M059J (cell line): ENCODE measurements at places on chromosomes 4 and X. TPM values are rescaled to one million over a fixed set of nuclear protein-coding genes. Genes with fewer than 3 reads are reported as not detected.

DNA sequence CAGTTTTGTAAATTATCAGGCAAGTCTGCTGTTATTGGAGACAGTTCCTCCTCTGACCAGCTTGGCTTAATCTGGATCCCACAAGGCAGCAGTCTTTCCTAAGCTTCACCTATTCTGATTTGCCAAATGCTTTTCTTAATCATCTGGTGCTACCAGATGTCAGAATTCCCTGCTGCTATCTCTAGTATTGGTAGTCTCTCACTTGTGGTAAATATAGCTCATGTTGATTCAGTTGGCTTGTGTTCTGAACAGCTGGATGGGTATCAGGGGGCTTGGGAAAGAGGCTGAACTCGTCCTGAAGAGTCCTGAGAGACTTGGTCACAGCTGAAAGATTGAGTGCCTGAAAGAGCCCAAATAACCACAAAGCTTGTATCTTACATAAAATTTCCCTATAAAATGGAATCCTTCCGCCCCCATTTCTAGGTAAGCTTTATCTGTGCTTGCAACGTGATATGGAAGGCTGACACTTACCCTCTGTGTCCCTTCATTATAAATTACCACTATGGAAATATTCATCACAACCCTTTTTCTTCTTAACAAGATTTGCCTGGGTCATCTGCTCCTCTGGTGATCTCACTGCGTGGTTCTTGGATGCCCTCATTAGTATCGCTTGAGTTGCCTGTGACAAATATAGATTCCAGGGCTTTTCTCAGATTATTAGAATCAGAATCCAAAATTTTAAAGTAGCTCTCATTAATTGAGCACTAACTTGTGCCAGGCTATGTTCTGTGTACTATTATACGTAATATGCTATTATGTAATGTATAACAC, 104.1 kb upstream of the GPRIN3 start:
- no peak for DNase-seq

- DNase-seq: peak; percentile 93
These were observed 23.2 kb downstream of the VEGFC start for GRCh38 chr4:176769514-176769913.

GRCh38 chr4:177699365-177700213, 257.4 kb upstream of the AGA start:
- DNase-seq: peak; percentile 20

GRCh38 chr4:124684301-124684700, 28.2 kb downstream of the ANKRD50 start:
- DNase-seq: no peak

DNA sequence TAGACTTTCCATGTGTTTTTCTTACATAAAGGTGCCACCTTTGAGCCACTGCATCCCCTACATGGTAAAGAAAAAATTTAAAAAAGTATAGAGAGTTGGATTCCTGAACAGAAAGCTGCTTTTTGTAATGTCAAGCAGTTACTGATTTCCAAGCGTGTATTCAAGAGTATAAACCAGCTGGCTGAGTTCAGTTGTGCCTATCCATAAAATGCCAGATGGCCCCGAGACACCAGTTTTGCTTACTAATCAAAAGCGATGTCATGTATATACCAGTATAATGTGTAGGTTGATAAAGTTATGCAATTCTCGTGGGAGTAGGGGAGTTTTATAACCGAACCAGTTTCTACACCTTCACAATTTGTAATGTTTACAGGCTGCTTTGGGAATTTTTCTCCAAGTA, 26.2 kb upstream of the PNPLA4 start:
- no peak for DNase-seq

DNA sequence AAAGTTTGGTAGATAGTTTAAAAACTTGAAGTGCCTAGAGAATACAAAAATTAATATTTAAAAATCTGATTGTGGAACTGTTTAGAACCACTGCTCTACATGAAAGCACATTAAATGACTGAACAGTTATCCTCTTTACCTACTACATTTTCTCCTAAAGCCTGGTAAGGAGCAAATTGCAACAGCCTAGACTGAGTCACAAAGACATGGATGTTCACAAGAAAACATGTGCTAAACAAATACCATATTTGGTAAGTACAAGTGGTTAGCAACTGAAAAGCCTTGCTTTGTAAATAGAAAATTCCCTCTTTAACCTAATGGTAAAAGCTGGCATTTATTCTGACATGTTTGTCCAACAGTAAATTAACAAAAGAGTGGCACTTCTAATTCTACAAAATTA, 203.1 kb downstream of the FBXO8 start:
- DNase-seq: peak; percentile 4

DNA sequence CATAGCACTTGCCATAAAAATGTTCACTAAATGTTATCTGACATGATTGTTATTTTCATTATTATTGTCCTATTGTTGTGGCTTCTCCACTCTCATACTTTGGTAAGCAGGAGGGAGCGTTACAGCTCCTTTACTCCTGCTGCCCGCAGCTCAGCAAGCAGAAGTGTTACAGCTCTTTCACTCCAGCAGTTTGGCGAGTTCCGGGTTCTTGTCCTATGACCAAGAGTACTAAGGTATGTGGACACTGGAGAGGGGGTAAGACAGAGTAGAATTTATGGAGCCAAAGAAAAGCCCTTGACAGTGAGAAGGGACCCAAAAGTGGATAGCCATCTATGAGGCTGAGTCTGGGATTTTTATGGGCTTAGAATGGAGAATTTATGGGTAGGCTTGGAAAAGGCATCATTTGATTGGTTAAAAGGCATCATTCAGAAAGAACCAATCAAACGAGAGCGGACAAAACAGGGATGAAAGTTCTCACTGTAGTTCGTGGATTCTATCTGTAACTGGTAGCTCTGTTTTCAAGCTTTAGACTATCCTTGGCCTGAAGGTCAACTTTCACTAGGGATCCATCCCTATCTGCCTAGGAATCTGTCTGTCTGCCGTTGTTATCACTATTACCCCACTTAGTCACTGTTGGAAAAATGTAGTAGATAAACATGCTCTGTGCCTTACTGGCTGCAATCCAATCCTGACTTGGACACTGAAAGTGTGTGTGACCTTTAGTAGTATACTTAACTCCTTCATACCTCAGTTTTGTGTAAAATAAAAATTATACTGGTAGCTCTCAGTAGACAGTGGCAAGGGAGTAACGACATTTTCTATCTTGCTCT, 545.6 kb upstream of the LCORL start:
- DNase-seq: peak; percentile 15

GRCh38 chr4:124121461-124121971, 591.0 kb downstream of the ANKRD50 start:
- peak; percentile 61 for DNase-seq

GRCh38 chr4:145681956-145682355, 2.0 kb downstream of the C4orf51 start:
- no peak for DNase-seq

- peak; percentile 77 for DNase-seq
These were observed 219.1 kb downstream of the ZNF674 start for GRCh38 chrX:46326161-46326560.

DNA sequence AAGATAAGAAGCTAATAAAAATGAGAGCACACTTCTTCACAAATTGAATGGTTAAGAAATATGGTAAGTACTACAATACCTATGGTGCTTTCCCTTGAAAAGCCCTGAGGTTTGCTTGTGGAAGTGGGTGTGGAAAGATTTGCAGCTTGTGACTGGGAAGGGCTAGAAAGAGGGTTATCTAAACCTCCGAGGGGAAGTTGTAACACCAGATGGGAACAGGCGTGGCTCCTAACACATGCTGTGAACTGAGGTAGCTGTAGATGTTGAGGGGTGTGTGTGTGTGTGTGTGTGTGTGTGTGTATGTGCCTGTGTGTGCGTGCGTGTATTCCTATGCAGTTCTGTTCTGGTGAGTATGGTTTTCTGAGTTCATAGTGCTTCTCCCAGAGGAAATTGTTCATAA, 21.5 kb downstream of the FRMPD4 start:
- DNase-seq: no peak

DNA sequence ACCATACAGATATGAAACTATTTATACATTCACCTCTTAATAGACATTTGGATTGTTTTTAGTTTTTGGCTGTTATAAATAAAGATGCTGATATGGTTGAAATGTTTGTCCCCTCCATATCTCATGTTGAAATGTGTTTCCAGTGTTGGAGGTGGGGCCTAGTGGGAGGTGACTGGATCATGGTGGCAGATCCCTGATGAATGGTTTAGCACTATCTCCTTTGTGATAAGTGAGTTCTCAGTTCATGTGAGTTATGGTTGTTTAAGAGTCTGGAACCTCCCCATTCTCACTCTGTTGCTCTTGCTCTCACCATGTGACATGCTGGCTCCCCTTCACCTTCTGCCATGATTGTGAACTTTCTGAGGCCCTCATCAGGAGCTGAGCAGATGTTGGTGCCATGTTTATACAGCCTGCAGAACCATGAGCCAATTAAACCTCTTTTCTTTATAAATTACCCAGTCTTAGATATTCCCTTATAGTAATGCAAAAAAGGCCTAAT, 12.2 kb upstream of the CLGN start:
- DNase-seq: no peak

DNA sequence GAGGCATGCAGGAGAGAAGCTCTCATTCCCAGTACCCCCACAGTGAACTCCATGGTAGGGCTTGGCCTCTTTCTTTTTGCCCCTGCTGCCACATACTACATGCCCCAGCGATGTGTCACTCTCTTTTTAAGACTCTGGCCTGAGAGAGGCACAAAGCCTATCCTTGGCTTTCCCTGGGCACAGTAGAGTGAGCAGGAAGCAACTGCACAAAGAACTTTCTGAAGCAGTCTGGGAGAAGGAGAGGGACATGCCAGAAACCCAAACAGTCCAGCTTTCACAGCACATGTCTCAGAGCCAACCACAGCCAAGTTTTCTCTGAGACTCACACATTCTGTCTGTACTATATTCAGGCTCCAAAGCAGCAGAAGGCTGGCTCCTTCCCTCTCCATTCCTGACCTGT, 7.9 kb upstream of the NALF2 start:
- no peak for DNase-seq

- peak; percentile 51 for DNase-seq
These were observed 37.4 kb downstream of the TENM3 start for GRCh38 chr4:182280436-182281111.

GRCh38 chr4:116469582-116469981, 615.8 kb downstream of the TRAM1L1 start:
- DNase-seq: no peak

- DNase-seq: peak; percentile 30
These were observed 7.6 kb downstream of the SLC2A9 start for GRCh38 chr4:10013722-10014121.

GRCh38 chrX:130974323-130974722, 71.3 kb upstream of the ENOX2 start:
- peak; percentile 87 for DNase-seq

The PIM2 gene
- 14.2 and 14.3 TPM in 2 replicates for total RNA-seq

The CXorf38 gene
- 15.3 and 24.5 TPM in 2 replicates for total RNA-seq

The TMEM35A gene
- 2.1 and 3.5 TPM in 2 replicates for total RNA-seq

The CSAG2 gene
- total RNA-seq: not detected in 2 replicates

The RIBC1 gene
- 0.94 and 2.2 TPM in 2 replicates for total RNA-seq

The DCUN1D4 gene
- total RNA-seq: 26.0 and 29.4 TPM in 2 replicates

The DNAAF6 gene
- 0.10 TPM in 1 of 2 replicates, not detected in the other for total RNA-seq

The ABCB7 gene
- total RNA-seq: 55.9 and 127 TPM in 2 replicates

The UGT2B7 gene
- total RNA-seq: 0.99 and 1.0 TPM in 2 replicates

The ART3 gene
- not detected in 2 replicates for total RNA-seq
